Sigmoid colon (tissue), 7 donors: ENCODE measurements at places on chromosomes 11 and 22. TPM values are rescaled to one million over a fixed set of nuclear protein-coding genes. Genes with fewer than 3 reads are reported as not detected.

GRCh38 chr22:37160027-37160426, 10.3 kb upstream of the IL2RB start:
- H3K27me3 ChIP-seq = no peaks in the 10 kb centered on the region
- H3K4me3 ChIP-seq = no peak overlapping the region
- no peaks in the 10 kb centered on the region for H3K36me3 ChIP-seq
- no peak for DNase-seq
- no peak overlapping the region for H3K27ac ChIP-seq

DNA sequence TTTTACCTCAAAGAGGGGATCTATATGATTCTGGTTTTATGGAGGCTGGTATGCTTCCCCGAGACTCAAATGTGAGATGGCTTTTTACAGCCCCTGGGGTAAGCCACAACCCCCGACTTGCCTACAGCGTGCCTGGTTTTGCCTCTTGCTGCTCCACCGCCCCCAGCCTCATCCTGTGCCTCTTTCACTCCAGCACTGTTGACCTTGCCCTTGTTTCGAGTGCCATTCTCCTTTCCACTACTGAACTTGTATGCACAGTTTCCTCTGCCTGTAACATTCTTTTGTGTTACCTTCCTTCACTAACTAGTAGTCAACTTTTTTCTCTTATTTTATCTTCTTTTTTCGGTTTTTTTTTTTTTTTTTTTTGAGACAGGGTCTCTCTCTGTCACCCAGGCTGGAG, 219.0 kb upstream of the ZBED5 start:
- H3K4me3 ChIP-seq = no peak overlapping the region
- H3K36me3 ChIP-seq = no peaks in the 10 kb centered on the region
- no peaks in the 10 kb centered on the region for H3K4me1 ChIP-seq
- no peak overlapping the region for H3K27ac ChIP-seq

- peak overlapping the region; percentile 48 for H3K27ac ChIP-seq
- no peak for DNase-seq
- peaks cover 58% of the 10 kb centered on the region for H3K4me1 ChIP-seq
- H3K27me3 ChIP-seq = no peaks in the 10 kb centered on the region
- H3K36me3 ChIP-seq = peaks cover 20% of the 10 kb centered on the region
Observed at GRCh38 chr22:21946262-21946925, 6.3 kb downstream of the PPM1F start.

- no peaks in the 10 kb centered on the region for H3K27me3 ChIP-seq
- no peak overlapping the region for H3K4me3 ChIP-seq
- H3K4me1 ChIP-seq = peaks cover 38% of the 10 kb centered on the region
- no peak for DNase-seq
Observed at GRCh38 chr11:83056204-83056603, 15.5 kb downstream of the RAB30 start.

The NAP1L4 gene
- 61.3 TPM for polyA plus RNA-seq

The NXF1 gene
- 20.3 TPM for polyA plus RNA-seq

DNA sequence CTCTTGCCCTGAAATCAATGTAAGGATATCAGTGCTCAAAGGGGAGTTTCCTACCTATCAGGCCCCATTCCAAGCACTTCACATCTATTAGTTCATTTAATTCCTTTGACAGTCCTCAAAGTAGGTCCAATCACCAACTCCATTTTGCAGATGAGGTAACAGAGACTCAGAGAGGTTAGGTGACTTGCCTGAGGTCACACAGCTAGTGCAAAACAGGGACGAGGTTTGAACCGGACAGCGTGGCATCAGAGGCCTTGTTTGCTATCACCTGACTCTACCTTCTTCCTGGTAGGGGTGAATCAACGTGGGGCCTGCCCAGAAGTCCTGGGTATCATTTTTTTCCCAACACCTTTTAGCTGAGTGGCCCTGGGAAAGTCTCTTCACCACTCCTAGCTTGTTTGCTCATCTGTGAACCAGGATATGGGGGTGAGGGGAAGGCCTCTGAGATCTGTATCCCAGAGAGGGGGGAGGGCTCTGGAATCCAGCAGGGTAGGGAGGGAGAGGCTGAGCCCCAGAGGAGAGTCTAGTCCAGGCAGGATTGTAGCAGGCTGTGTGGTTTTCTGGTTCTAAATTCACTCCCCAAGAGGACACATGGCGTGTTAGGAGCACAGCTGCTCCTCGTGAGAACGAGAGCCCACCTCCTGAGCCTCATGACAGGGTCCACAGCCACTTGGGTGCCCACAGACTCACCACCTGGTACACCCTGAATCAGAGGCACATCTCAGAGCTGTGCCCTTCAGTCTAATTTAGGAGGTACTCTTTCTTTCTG, 174.7 kb downstream of the MN1 start:
- DNase-seq = no peak
- H3K36me3 ChIP-seq = no peaks in the 10 kb centered on the region
- no peaks in the 10 kb centered on the region for H3K27me3 ChIP-seq
- no peak overlapping the region for H3K4me3 ChIP-seq
- no peaks in the 10 kb centered on the region for H3K4me1 ChIP-seq
